Endothelial cell of umbilical vein (primary cell): ENCODE measurements at places on chromosomes 12 and 14. TPM values are rescaled to one million over a fixed set of nuclear protein-coding genes. Genes with fewer than 3 reads are reported as not detected.

The RNU7-1 gene
- not detected in 2 replicates for total RNA-seq

The HOXC9 gene
- 0.21 and 0.40 TPM in 2 replicates for total RNA-seq

The BICDL1 gene
- not detected in 2 replicates for total RNA-seq

The IRAK3 gene
- total RNA-seq, result 7.4 and 8.5 TPM in 2 replicates

The AQP2 gene
- not detected in 2 replicates for total RNA-seq

The PKP2 gene
- total RNA-seq, result 6.5 and 9.1 TPM in 2 replicates

The HOTAIR gene
- not detected in 2 replicates for total RNA-seq

The AMDHD1 gene
- total RNA-seq, result not detected in 2 replicates

The DENR gene
- 66.5 and 70.3 TPM in 2 replicates for total RNA-seq

The ACRBP gene
- total RNA-seq, result 0.97 and 1.3 TPM in 2 replicates

GRCh38 chr12:26422839-26423398 lies 227.5 kb downstream of the SSPN start:
- DNase-seq, result no peak
- no peak overlapping the region for H3K4me3 ChIP-seq
- H3K4me1 ChIP-seq, result peaks cover 11% of the 10 kb centered on the region
- H3K27ac ChIP-seq, result no peak overlapping the region

GRCh38 chr12:90333424-90333823 lies 621.6 kb downstream of the CCER1 start:
- DNase-seq, result no peak
- H3K4me1 ChIP-seq, result peaks cover 45% of the 10 kb centered on the region
- no peak overlapping the region for H3K27ac ChIP-seq
- H3K4me3 ChIP-seq, result no peak overlapping the region

DNA sequence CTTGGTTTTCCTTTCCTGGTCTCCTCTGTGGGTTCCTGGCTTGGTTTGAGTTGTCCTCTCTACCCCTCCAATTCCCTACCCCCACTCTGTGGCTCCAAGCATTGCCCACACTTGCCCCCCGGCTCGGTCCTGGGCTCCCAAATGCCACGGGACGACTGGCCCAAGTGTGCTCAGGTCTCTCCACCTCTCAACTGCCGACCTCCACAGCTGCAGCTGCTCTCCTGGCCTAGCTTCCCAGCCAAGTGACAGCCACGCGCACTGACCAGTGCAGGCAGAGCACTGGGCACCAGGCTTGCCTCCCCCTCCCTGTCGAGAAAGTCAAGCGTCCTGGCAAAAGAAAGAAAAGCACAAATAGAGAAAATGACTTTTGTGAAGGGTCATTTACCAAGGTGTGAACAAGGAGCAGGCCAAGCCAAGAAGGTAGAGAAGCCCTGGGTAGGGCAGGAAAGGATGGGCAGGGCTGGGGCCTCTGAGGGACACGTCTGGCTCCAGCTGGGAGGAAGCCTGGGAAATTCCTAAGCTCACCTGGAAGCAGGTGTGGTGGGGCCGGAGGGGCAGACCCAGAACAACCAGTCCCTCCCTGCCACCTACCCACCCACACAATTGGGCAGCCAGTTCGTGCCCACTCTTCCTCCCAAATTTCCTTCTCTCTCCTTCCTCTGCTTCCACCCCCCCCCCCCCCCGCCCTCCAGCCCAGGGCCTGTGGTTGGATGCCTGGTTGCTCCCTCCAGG lies 1.8 kb upstream of the CEP170B start:
- H3K36me3 ChIP-seq, result no peaks in the 10 kb centered on the region
- no peak overlapping the region for H3K27ac ChIP-seq
- no peak for DNase-seq
- H3K4me3 ChIP-seq, result no peak overlapping the region
- H3K4me1 ChIP-seq, result peaks cover 5% of the 10 kb centered on the region
- H3K27me3 ChIP-seq, result peaks cover 16% of the 10 kb centered on the region

DNA sequence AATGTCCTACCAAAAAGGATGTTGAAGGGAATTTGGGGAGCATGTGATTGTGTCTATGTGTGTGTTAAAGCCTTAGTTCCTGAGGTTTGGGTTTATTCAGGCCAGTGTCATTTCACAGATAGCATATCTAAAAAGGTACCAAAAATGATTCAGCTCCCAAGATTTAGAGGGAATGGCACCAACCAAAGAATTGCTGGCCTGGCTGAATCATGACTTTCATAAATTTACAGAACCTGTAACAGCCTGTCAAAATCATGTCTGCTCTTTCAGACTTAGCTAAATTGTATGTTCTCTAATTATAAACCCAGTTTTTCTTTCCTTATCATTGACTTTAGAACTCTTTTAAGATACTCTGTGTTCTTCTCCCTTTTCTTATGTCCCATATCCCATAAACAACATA lies 231.5 kb downstream of the NUBPL start:
- H3K27ac ChIP-seq, result no peak overlapping the region
- H3K36me3 ChIP-seq, result no peaks in the 10 kb centered on the region

GRCh38 chr14:92041203-92041602 lies 1.3 kb upstream of the TRIP11 start:
- peaks cover 16% of the 10 kb centered on the region for H3K4me1 ChIP-seq
- H3K4me3 ChIP-seq, result no peak overlapping the region
- no peak overlapping the region for H3K27ac ChIP-seq
- H3K36me3 ChIP-seq, result no peaks in the 10 kb centered on the region

DNA sequence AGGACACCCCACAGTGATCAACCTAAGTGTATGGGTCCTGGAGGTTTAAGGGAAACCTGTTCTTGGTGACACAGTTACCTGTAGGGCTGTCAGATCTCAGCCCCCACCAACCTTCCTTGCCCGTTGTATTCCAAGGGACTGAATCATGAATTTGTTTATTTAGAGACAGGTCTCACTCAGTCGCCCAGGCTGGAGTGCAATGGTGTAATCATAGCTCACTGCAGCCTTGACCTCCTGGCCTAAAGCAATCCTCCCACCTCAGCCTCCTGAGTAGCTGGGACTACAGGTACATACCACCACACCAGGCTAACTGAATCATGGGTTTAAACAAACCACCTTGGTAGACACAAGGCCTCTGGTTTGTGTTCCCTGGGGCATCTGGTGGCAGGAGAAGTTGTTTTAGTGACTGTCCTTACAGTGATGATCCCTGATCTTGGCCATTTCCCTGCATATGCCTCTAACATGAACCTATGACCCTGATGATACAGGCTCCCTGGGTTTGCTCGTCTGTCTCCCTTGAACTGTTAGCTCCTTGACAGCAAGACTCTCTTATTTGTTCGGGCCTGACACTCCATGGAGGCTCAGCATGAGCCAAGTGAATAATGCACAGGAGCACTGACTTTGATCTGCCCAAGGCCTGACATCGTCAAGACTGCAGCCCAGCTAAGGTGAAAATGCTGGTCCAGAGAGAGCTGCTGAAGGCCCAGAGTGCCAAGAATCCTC lies 47.9 kb downstream of the PITPNM2 start:
- H3K4me1 ChIP-seq, result peaks cover 29% of the 10 kb centered on the region
- DNase-seq, result no peak
- no peak overlapping the region for H3K4me3 ChIP-seq
- H3K27me3 ChIP-seq, result no peaks in the 10 kb centered on the region
- H3K36me3 ChIP-seq, result no peaks in the 10 kb centered on the region
- H3K27ac ChIP-seq, result no peak overlapping the region

DNA sequence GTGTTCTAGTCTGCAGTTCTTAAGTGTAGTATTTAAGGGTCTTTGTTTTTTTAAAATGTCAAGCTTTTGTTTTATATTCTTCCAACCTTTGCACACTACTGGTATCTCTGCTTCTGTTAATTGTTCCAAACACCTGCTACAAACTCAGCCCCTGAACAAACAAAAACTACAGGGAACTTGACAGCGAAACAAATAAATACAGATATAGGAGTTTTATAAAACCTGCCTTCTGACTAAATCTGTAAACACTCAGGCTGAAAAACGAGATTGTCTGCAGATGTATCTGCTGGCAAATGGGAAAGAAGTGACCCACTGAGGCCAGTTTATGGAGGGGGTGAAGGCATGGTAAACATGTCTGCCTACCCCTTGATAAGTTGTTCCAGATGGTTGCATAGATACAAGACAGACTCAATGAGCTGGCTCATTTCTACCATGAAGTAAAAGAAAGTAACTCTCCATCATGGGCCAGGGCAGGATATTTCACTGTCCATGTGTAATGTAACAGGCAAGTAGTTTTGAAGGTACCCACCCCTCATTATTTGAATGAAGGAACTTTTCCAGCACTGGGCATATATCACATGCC lies 75.6 kb downstream of the LMO3 start:
- H3K36me3 ChIP-seq, result no peaks in the 10 kb centered on the region
- no peak for DNase-seq
- no peaks in the 10 kb centered on the region for H3K4me1 ChIP-seq
- no peak overlapping the region for H3K27ac ChIP-seq
- H3K27me3 ChIP-seq, result no peaks in the 10 kb centered on the region

DNA sequence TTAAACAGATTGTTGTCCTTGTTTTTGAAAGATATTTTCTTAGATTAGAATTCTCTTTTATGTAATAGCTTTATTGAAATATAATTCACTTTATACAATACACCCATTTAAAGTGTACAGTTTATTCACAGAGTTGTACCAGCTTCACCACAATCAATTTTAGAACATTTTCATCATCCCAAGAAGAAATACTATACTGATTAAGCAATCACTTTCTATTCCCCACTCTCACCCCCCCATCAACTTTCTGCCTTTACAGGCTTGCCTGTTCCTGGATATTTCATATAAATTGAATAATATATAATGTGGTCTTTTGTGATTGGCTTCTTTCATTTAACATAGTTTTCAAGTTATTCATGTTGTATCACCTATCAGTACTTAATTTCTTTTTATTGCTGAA lies 44.4 kb downstream of the ARHGAP5 start:
- no peaks in the 10 kb centered on the region for H3K4me1 ChIP-seq
- H3K4me3 ChIP-seq, result no peak overlapping the region
- H3K36me3 ChIP-seq, result no peaks in the 10 kb centered on the region
- H3K27ac ChIP-seq, result no peak overlapping the region
- DNase-seq, result no peak

DNA sequence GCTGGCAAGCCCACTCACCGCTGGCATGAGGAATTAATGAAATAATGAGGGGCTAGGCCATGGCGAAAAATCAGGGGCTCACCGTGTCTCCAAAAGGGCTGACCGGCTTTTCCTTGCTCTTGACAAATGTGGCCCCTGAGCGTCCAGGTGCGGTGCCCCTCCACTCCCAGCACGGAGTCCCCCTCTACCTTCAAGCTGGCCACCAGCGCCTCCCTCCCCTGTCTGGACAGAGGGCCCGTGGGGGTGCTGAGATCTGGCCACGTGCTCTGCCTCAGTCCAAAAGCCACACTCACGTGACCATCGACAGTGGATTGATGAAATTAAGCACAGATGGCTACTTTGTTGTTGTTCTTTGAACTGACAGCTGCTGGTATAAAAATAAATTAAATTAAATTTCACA lies 78.8 kb upstream of the BCL11B start:
- no peak overlapping the region for H3K27ac ChIP-seq
- H3K4me1 ChIP-seq, result no peaks in the 10 kb centered on the region
- no peak for DNase-seq
- H3K36me3 ChIP-seq, result no peaks in the 10 kb centered on the region

- H3K4me3 ChIP-seq, result no peak overlapping the region
- H3K27ac ChIP-seq, result no peak overlapping the region
- H3K36me3 ChIP-seq, result no peaks in the 10 kb centered on the region
- no peaks in the 10 kb centered on the region for H3K27me3 ChIP-seq
- H3K4me1 ChIP-seq, result no peaks in the 10 kb centered on the region
These were observed 182.3 kb downstream of the TMEM132C start for GRCh38 chr12:128449146-128449894.
